ENCODE measurements at places on chromosomes 2 and 18.

- no peak for DNase-seq
Measured at GRCh38 chr2:138707392-138708074, 72.7 kb downstream of the NXPH2 start.

- DNase-seq: no peak
Measured at GRCh38 chr2:74080346-74080745, 67.4 kb downstream of the BOLA3 start.

GRCh38 chr2:168216351-168217005, 30.9 kb downstream of the STK39 start:
- no peak for DNase-seq

- DNase-seq: no peak
Measured at GRCh38 chr2:129443235-129443864, 536.1 kb upstream of the RAB6C start.

GRCh38 chr2:182652326-182652725, 63.7 kb upstream of the DNAJC10 start:
- DNase-seq: no peak

DNA sequence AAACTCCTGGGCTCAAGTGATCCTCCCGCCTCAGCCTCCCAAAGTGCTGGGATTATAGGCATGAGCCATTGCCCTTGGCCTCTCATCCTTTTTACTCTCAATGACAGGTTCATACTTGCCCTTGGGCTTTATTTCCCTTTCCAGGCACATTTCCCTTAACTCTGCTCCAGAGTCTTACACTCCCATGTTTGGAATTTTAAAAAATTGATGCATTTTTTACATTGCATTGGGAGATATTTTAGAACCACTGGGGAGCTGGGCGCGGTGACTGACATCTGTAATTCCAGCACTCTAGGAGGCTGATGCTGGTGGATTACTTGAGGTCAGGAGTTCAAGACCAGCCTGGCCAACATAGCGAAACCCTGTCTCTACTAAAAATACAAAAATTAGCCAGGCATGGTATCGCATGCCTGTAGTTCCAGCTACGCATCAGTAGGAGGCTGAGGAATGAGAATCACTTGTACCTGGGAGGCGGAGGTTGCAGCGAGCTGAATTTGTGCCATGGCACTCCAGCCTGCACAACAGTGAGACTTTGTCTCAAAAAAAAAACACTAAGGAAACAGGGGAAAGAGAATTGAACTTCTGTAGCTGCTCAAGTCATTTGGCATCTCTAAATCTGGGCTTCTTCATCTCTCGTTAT, 18.2 kb downstream of the TGIF1 start:
- no peak for DNase-seq

GRCh38 chr18:52716973-52717372, 377.0 kb downstream of the DCC start:
- no peak for DNase-seq

DNA sequence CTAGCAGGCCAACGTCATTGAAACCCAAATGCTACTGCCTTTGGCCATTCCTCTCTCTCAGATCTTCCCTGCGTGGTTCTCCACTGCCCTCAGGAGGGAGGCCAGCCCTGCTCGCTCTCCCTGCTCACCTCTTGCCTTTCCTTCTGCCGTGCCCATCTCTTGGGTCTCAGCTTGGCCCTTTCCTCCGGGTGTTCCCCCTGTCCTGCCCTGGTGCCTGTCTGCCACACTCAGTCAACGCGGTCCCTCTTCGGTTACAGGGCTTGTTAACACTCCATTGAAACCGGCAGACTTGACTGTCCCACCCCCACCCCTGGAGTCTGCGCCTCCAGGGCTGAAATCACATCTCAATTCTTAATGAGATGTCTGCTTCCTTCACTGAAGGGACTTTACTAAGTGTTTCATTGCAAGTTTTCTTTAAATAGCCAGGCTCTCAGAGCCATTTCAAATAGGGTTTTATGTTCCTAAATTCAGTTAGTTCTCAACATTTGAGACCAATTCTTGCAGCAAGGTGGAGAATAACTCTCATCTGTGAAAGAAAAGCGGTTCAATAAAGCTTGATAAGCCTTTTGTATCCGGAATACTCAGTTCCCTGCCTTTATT, 237.6 kb downstream of the DYSF start:
- no peak for DNase-seq

DNA sequence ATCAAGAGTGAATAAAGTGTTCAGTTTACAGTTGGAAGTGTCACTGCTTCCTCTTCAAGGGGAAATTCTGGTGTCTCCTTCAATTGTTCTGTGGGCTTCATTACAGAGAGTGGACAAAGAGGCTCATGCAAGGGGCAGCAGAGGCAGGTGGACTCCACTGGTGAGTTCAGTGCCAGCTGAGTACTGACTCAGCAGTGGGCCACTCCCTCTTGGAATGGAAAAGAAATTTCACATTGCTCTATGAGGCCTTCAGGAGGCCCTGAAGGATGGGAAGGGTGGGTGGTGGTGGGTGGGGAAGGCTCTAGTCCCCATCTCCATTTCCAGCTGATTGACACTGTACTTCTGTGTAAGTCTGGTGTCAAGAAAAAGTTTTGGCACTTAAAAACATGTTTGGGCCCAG, 66.4 kb downstream of the PRELID3A start:
- no peak for DNase-seq

GRCh38 chr18:61825386-61825785, 67.4 kb downstream of the RNF152 start:
- no peak for DNase-seq

DNA sequence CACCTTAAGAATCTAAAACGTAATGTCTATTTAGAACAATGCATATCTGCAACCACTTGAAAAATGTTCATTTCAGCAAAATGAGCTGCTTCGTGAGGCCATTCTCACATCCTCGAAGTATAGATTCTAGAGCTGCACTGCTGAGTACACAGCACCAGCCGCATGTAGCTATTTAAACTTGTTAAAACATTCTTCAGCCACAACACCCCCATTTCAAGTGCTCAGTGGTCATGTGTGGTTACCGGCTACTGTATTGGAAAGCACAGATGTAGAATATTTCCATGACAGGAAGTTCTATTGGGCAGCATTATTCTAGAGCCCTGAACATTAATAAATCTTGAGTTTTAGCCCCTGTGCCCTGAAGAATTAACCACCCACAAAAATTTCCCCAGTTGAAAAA, 35.0 kb downstream of the SUMO1 start:
- DNase-seq: no peak

DNA sequence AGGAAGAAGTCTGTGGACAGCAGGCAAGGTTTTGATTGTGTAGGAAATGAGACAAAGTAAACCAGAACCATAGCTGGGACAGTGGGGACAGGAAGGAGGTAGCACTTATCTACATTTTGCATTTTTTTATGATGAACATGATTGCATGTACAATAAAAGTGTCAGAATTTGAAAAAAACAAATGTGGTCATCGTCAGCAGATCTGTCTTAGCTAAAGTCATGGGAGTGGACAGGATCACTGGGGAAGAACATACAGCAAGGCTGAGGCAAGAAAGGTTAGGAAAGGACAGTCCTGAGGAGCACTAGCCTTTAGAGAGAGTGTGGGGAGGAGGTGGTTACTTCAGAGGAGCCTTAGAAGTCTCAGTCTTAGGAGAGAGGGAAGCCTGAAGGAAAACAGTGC, 35.1 kb upstream of the SLC14A2 start:
- DNase-seq: no peak

DNA sequence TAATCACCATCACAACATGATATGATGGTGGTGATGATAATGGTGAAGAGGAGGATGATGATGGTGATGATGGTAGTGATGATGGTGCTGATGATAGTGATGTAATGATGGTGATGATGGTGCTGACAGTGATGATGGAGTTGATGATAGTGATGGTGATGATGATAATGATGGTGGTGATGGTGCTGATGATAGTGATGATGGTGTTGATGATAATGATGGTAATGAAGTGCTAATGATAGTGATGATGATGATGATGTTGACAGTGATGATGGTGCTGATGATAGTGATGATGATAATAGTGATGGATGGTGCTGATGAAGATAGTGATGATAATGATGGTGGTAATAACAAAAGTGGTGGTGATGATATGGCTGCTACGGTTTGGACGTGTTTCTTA, 4.4 kb upstream of the GPR148 start:
- no peak for DNase-seq

DNA sequence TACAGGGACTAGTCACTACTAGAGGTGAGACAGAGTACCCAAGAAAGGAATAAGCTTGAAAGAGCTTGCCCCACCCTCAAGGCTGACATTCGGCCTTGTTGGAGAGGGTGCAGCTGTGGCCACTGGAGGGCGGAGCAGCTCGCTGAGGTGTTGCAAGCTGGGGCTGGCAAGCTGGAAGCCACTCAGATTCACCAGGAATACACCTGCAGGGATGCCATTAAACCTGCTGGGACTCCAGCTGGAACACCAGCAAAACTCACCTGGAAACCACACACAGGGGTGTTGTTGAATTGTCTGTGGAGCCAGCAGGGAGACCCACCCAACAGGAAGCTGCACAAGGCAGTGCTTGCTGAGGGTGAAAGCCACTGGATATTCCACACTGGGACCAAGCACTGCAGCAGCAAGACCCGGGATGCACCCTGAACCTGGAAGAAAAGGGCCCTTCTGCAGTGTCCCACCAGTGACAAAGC, 26.1 kb downstream of the KCTD18 start:
- DNase-seq: no peak

DNA sequence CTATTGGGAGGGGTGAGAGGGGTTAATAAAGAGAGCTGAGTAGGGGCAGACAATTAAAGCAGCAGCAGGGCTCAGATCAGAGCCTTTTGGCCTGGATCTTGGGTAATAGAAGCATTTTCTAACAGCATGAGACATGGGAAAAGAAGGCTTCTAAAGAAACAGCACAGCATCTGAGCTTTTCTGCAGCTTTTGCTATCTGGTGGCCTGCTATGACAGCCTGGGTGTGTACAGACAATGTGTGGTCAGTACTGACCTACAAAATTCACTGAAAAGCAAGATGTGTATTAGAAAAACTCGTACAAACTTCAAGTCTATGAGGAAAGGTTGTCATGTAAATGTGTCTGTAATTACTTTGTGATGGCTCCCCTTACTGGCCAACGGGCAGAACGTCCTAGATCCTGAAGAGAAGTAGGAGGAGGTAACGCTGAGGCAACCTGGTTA, 95.6 kb downstream of the GALNT3 start:
- DNase-seq: no peak

GRCh38 chr2:147867050-147867449, 22.2 kb downstream of the ACVR2A start:
- no peak for DNase-seq

- DNase-seq: no peak
Measured at GRCh38 chr2:127594116-127594591, 51.8 kb upstream of the GPR17 start.

DNA sequence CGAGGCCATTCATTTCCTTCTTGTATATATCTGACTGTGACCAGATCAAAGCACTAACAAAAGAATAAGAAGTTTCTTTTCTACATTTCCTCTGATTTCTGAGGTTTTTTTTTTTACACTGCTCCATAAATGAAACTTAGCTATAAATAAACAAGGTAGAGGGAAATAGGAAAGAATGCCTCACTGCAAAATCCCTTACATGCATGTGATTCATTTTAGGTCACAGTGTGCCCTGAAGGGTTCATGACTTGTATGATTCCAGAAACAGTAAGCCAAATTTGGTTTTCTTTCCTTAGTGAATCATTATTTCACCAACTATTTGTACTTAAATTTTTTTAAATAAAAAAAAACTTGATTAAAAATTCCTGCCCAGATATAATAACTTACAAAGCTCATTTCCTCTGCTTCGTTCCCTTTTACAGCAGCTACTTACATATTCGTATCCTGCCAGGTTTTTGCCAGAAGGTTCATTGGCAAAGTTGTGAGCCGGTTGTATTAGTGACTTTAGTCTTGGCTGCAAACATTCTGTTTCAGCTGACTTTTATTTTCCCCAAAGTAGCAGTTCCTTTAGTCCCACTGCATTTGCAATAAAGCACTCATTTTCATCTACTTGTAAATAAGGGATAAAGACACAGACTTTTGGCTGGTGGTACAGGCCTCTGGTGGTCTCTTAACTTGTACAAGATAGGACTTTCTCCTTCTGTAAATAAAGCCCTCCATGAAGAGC, 58.6 kb downstream of the LRP2 start:
- no peak for DNase-seq

DNA sequence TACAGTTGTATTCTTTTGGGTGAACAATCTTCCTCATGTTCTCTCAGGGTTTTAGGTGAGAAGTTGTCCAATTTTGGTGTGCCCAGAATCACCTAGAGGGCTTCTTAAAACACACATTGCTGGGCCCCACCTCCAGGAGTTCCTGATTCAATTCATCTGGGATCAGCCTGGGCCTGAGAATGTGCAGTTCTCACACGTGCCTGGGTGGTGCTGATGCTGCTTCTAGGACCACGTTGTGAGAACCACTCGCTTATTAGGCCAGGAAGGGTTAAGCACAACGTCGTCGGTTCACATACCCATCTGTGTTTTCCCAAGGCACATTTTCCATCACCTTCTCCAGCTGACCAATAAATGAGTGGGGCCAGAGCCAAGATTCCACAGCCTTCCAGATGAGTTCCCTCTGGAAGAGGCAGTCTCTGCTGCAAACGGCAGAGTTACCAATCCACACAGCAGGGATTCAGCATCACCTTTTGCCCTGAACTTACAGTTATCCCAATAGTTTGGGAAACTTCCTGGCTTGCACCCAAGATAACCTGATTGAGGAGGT, 277.7 kb upstream of the HNRNPA3 start:
- DNase-seq: no peak
